Fibroblast of lung (primary cell): ENCODE measurements at places on chromosomes 4 and X. TPM values are rescaled to one million over a fixed set of nuclear protein-coding genes. Genes with fewer than 3 reads are reported as not detected.
A peak's percentile ranks its signal among the peaks of the same experiment; 100 is the strongest.

GRCh38 chrX:130896802-130897501 lies 6.1 kb downstream of the ENOX2 start:
- DNase-seq = peak; percentile 40

DNA sequence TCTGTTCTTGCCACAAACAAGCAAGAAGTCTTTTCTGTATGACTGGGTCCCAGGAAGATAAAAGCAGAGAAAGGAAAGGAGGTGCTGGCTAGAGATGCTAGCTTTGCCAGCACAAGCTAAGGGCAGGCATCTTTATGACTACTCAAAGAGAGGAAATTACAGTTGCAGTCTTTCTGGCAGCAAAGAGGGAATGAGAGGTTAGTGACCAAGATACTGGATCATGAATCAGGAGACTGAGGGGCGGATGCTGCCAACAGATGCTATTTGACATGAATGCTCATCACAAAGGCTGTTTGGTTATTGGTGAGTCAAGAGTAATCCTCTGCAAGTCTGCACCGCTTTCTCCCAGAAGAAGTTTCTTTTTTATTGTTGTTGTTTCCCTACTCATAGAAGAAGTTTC lies 5.5 kb upstream of the XIAP start:
- no peak for DNase-seq

DNA sequence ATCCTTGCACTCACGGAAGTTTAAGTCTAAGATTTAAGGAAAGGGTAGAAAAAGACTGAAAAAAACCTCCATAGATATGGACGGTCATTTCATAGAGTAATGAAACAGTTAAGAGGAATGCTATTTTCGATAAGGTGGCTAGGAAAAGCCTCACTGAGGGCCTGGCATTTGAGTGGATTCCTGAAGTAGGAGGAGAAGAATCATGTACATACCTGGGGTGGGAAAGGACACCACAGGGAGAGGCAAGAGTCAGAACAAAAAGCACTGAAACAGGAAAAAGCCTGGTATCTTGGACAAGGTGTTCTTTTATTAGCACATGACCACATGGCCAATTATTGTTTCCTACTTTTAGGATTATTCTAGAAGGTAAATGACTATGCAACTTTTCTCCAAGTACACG lies 547.2 kb upstream of the DIPK2B start:
- peak; percentile 67 for DNase-seq

DNA sequence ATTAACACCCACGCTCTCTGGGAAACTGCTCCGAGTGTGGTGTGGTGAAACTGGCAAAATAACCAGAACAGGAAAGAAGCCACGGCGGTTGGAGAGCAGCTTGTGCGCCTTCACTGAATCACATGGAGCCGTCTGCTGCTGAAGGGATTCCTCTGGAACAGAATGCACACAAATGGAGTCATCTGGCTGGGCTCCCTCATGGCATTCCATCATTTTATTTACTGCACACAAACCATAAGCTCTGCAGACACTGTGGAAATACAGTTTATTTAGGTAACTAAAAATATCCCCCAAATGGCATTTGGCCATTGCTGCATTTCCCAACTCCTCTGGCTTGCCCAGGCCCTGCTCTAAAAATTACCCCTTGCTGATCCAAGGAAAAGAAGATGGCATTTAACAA lies 187.0 kb upstream of the S100G start:
- peak; percentile 82 for DNase-seq

DNA sequence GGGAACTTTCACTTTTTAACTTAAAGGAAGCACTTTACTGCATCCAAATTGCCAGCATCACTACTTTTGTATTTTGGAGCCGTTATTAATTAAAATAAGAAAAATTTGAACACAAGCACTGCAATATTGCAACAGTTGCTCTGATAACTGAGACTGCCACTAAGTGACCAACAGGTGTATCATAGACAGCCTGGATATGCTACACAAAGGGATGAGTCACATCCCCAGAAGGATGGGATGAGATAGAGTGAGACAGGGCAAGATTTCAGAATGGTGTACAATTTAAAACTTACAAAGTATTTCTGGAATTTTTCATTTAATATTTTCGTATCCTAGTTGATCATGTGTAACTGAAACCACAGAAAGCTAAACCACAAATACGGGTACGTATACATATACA lies 204.1 kb downstream of the MAPK10 start:
- no peak for DNase-seq

Gene ADH1B
- total RNA-seq = 364 and 844 TPM in 2 replicates

Gene CT45A1
- not detected in 2 replicates for total RNA-seq

GRCh38 chr4:17535242-17535641 lies 20.3 kb downstream of the CLRN2 start:
- no peak for DNase-seq

DNA sequence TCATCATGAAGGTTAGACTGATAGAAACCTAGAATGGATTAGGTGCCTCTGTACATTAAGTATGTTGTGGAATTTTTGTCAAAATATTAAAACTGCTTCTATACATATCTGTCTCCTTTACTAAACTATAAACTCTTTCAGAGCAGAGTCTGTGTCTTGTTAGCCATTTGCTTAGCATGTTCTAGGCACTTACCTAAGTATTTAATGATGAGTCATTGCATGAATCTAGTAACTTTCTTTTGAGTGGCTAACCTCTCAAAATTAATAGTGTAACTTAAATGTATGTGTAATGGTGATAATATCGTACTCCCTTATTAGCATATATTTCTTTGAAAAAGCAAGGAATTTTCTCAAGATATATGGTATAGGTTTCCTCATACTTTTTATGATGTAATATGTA lies 57.8 kb downstream of the RAP1GDS1 start:
- DNase-seq = no peak

Gene SRPX2
- 13.4 and 18.2 TPM in 2 replicates for total RNA-seq

Gene CLIC2
- 6.7 and 11.7 TPM in 2 replicates for total RNA-seq

DNA sequence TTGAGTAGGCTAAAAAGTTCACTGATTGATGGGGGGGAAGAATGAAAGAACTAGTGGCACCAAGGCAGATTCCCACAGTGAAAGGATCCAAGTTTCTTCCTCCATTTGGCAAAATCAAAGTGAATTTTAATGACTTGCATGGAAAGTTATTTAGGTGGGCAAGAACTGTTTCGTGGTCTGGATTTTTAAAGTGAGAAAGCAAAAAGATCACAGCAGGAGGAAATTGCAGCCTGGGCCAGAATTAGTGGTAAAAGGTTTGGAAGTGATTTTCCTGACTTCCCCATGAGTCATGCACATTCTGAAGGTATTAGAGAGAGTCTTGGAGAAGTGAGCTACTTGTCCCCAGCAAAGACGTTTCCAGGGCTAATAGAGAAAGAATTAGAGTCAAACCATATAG lies 207.8 kb downstream of the ANTXR2 start:
- DNase-seq = peak; percentile 89

Gene UCHL1
- total RNA-seq = 282 and 397 TPM in 2 replicates

- DNase-seq = no peak
Measured at GRCh38 chrX:45435481-45435880, 234.8 kb upstream of the DIPK2B start.

Gene ETDA
- not detected in 2 replicates for total RNA-seq

- DNase-seq = no peak
Measured at GRCh38 chr4:130027973-130028372, 932.0 kb downstream of the C4orf33 start.

GRCh38 chr4:26174027-26174426 lies 146.8 kb upstream of the RBPJ start:
- no peak for DNase-seq

- no peak for DNase-seq
Measured at GRCh38 chr4:62482355-62482754, 1282.2 kb downstream of the ADGRL3 start.

- DNase-seq = no peak
Measured at GRCh38 chr4:135533053-135533452, 1331.5 kb upstream of the PABPC4L start.

- DNase-seq = peak; percentile 6
Measured at GRCh38 chr4:72507860-72508419, 61.1 kb downstream of the ADAMTS3 start.

Gene ADRA2C
- 0.26 and 0.33 TPM in 2 replicates for total RNA-seq

DNA sequence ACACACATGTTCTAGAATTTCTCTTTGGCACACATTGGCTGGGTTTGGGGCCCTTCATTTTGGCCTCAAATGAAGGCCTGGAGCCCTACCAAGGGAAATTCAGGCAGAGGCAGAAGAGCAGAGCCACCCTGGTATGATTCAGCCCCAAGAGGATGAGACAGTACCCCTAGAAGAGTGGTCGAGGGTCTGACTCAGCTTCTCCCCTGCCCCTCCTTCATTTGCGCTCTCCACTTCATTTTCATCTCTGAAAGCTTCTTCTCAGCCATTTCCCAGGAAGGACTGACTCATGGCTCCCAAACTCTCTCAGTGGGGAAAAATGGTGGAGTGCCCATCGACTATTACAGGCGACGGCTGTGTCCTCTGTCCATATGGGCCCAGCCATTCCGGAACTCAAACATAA lies 43.5 kb downstream of the MAMLD1 start:
- DNase-seq = no peak

GRCh38 chr4:148162991-148163390 lies 279.2 kb downstream of the NR3C2 start:
- no peak for DNase-seq

DNA sequence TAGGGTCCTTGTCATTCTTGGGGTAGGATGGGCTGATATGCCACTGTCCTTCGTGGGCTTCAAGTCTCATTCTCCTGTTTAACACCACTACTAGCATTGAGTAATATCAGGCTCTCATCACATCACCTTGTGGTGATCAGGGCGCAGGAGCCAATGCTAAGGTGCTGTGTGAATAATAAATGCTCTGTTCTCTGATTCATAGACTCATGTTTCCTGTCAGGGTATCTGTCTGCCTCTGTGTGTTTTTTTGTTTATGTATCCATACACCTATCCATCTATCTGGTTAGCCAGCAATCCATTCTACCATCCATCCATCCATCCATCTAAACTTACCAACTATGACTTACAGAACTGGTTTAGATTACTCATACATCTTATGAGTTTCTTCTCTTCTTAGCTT lies 525.1 kb upstream of the ATOH1 start:
- DNase-seq = no peak

DNA sequence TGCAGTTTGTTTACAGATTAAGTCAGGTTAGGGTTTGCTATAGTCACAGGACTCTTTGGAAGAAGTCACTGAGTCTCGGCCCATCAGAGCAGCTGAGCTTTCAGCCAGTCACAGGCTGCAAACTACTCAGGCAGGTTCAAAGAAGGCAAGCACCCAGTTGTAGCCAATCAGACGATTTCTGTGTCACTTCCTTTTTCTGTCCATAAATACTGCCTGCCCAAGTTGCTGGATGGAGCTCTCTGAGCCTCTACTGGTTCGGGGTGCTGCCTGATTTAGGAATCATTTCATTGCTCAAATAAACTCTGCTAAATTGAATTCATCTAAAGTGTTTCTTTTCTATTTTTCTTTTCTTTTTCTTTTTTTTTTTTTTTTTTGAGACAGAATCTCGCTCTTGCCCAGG lies 7.3 kb upstream of the SH3BP2 start:
- no peak for DNase-seq

DNA sequence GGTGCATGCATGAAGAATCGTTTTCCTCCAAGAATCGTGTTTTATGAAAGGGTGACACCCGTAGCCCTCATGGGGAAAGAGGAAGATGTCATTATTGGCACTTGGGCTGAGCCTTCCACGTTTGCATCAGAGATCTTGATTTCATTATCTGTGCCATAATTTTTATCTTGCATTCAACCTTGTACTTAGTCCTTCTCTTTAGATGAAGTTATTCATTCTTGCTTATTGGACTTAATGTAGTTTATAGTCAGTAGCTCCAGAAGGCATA lies 66.8 kb downstream of the GAB1 start:
- no peak for DNase-seq

Gene CXorf49
- not detected in 2 replicates for total RNA-seq
